ENCODE measurements at places on chromosomes 11 and 22.

DNA sequence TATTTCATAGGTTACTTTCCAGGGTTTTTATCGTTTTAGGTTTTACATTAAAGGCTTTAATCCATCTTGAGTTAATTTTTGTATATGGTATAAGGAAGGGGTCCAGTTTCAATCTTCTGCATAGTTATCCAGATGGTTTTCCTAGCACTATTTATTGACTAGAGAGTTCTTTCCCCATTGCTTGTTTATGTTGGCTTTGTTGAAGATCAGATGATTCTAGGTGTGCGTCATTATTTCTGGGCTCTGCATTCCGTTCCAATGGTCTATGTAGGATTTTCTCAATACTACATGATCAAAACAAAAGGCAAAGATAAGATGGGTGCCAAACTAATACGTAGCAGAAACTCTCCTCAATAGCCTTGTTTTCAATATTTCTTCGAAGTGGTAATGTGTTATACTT is 14.3 kb upstream of the RIC3 start:
- no peak for DNase-seq

- no peak for DNase-seq
These were observed 72.5 kb downstream of the PACS1 start for GRCh38 chr11:66142370-66143263.

- no peak for DNase-seq
These were observed 56.0 kb upstream of the GALNT18 start for GRCh38 chr11:11677672-11678356.

DNA sequence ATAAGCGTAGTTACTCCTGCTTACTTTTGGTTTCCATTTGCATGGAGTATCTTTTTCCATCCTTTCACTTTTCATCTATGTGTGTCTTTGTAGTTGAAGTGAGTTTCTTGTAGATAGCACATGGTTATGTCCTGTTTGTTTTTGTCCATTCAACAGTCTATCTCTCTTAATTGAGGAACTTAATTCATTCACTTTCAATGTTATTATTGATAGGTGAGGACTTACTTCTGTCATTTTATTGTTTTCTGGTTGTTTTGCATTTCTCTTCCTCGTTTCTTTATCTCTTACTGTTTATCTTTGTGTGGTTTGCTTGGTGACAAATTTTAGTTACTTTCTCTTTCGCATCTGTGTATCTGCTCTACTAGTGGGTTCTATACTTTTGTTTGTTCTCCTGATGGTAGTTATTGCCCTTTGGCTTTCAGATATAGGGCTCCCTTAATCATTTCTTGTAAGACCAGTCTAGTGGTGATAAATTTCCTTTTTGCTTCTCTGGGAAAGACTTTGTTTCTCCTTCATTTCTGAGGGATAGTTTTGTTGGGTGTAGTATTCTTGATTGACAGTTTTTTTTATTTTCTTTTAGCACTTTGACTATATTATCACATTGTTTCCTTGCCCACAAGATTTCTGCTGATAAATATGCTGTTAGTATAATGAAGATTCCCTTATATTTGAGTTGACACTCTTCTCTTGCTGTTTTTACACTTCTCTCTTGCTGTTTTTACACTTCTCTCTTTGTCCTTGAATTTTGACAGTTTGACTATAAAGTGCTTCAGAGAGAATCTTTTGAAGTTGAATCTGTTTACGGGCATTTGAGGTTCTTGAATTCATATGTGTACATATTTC is 9.0 kb upstream of the RAG1 start:
- no peak for DNase-seq

- DNase-seq: no peak
These were observed at the start of gene OR5A1 for GRCh38 chr11:59436169-59436568. Gene OR5A1 (plus strand): TSS chr11:59436469. CDS start chr11:59443169, 6,700 bp downstream.

DNA sequence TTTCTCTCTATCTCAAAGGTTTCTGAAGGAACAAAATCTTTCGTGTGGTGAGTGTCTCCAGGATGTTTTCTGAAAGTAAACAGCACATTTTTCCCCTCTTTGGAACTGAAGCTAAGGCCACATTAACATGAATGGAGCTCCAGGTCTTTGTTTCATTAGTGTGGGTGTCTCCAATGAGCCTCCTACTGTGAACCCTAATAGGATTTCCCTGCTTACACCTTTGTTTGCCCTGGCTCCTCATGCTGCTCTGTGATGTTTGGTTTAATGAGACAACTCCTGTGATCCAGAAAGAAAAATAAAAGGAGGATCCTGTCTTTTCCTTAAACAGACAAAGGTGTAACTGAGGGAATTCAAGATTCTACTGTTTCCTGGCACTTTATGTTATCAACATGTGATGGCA is 76.9 kb upstream of the SLC6A5 start:
- DNase-seq: no peak

Measured in smooth muscle cell of the brain vasculature (primary cell).